ENCODE measurements at places on chromosomes 2 and 18. TPM values are rescaled to one million over a fixed set of nuclear protein-coding genes. Genes with fewer than 3 reads are reported as not detected.

The NYAP2 gene
- 0.12 TPM for total RNA-seq

The LYPD6B gene
- total RNA-seq: 13.0 TPM

The SCN3A gene
- 0.76 TPM for total RNA-seq

The INHBB gene
- total RNA-seq: 0.82 TPM

The DES gene
- 582 TPM for total RNA-seq

The FBLN7 gene
- 12.6 TPM for total RNA-seq

The GPAT2 gene
- 2.0 TPM for total RNA-seq

The CD8B2 gene
- total RNA-seq: 0.06 TPM

The DTNA gene
- 23.8 TPM for total RNA-seq

The REEP1 gene
- total RNA-seq: 6.5 TPM

The SKOR2 gene
- not detected for total RNA-seq

The MYO7B gene
- total RNA-seq: 21.7 TPM

The CTLA4 gene
- total RNA-seq: 0.29 TPM

The SNORC gene
- total RNA-seq: 0.93 TPM

The INO80D gene
- total RNA-seq: 19.8 TPM

The TMEM198 gene
- 4.6 TPM for total RNA-seq

The IL1R1 gene
- total RNA-seq: 18.5 TPM

The WNT6 gene
- 0.82 TPM for total RNA-seq

The CCBE1 gene
- total RNA-seq: 30.7 TPM

The GAL3ST2 gene
- 0.82 TPM for total RNA-seq

The GRHL1 gene
- 5.4 TPM for total RNA-seq

The IL1R2 gene
- total RNA-seq: 2.7 TPM

The RUFY4 gene
- total RNA-seq: 0.29 TPM

The FAM161A gene
- total RNA-seq: 6.9 TPM

All from metanephros (tissue), 2 donors.